Endodermal cell (in vitro differentiated cells): ENCODE measurements at places on chromosomes 16 and 17. TPM values are rescaled to one million over a fixed set of nuclear protein-coding genes. Genes with fewer than 3 reads are reported as not detected.

DNA sequence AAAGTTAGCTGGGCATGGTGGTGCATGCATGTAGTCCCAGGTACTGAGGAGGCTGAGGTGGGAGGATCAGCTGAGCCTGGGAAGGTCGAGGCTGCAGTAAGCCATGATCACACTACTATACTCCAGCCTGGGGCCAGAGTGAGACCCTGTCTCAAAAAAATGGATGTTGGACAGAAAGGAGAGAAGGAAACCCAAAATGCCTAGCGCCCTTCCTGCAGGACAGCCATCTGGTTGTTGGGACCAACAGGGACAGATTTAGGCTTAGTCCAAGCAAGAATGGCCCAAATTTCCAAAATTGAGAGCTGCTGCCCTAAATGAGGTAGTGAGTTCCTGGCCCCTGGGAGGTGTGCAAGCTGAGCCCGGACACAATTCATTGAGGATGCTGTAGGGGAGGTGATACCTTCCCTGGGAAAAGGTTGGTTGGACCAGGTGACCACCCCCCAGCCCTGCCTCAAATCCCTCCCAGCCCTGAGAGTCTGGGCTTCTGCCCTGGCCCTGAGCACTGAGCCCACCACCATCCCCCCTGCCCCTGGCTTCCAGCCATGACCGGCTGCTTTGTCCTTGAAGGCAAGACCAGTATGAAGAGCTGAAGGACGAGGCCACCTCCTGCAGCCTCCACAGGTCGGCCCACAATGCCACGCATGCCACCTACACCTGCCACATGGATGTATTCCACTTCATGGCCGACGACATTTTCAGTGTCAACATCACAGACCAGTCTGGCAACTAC, 35.1 kb downstream of the IL21R start:
- no peaks in the 10 kb centered on the region for H3K36me3 ChIP-seq
- no peak overlapping the region for H3K4me3 ChIP-seq
- H3K27me3 ChIP-seq: no peaks in the 10 kb centered on the region
- DNase-seq: peak; percentile 29

- H3K27me3 ChIP-seq: no peaks in the 10 kb centered on the region
- no peaks in the 10 kb centered on the region for H3K36me3 ChIP-seq
- H3K27ac ChIP-seq: no peak overlapping the region
Measured at GRCh38 chr16:84511180-84511800, 6.8 kb upstream of the MEAK7 start.

GRCh38 chr16:12661656-12662172, 142.0 kb downstream of the CPPED1 start:
- H3K27ac ChIP-seq: no peak overlapping the region
- peaks cover 5% of the 10 kb centered on the region for H3K36me3 ChIP-seq
- no peaks in the 10 kb centered on the region for H3K4me1 ChIP-seq
- no peak overlapping the region for H3K4me3 ChIP-seq

GRCh38 chr17:66420961-66421371, 118.6 kb downstream of the PRKCA start:
- no peak overlapping the region for H3K27ac ChIP-seq
- no peak overlapping the region for H3K4me3 ChIP-seq
- DNase-seq: peak; percentile 39
- H3K36me3 ChIP-seq: no peaks in the 10 kb centered on the region
- H3K27me3 ChIP-seq: no peaks in the 10 kb centered on the region

DNA sequence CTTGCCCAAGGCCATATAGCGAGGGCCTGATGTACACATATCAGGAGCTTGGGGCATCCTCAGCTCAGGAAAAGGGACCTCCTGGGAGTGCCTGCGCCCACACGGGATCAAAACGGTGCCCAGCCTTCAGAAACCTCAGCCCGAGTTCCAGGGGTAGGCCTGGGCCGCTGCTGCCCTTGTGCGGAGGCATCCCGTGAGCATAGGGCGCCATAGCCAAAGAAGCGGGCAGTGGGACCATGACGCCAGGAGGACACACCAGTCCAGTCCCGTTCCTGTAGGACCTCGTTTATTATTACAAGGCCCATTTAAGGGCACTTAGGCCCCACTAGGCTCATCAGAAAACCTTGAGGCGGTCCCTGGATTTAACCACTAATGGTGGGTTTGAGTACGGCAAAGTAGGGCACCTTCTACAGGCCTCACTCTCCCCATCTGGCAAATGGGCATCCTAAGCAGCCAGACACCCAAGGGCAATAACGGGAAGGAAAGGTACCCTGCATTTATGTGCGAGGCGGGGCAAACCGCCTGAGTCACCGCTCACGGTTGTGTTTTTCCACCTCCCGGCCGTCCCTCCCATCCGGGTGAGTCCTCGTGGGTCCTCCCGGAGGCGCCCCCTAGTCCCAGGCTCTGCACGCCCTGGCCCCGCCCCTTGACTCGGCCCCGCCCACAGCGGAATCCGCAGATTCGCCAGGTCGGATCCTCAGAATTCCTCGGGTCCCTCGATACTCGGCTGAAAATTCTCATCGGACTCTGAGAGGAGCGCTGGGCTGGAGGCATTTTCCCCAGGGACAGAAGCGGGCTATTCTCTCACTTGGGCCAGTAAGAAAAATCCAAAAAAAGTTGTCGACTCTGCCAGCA, 726 bp upstream of the SETD1A start:
- H3K27ac ChIP-seq: peak overlapping the region; percentile 98
- H3K36me3 ChIP-seq: peaks cover 31% of the 10 kb centered on the region
- DNase-seq: peak; percentile 94
- H3K4me1 ChIP-seq: peaks cover 3% of the 10 kb centered on the region
- H3K4me3 ChIP-seq: peak overlapping the region; percentile 93

- H3K4me3 ChIP-seq: no peak overlapping the region
- H3K36me3 ChIP-seq: no peaks in the 10 kb centered on the region
- no peaks in the 10 kb centered on the region for H3K4me1 ChIP-seq
- peak; percentile 18 for DNase-seq
Measured at GRCh38 chr17:55307879-55308278, 43.1 kb downstream of the HLF start.

GRCh38 chr16:56481468-56482122, 30.2 kb downstream of the OGFOD1 start:
- DNase-seq: no peak
- peaks cover 68% of the 10 kb centered on the region for H3K36me3 ChIP-seq
- H3K27me3 ChIP-seq: no peaks in the 10 kb centered on the region
- no peak overlapping the region for H3K27ac ChIP-seq
- H3K4me3 ChIP-seq: no peak overlapping the region

DNA sequence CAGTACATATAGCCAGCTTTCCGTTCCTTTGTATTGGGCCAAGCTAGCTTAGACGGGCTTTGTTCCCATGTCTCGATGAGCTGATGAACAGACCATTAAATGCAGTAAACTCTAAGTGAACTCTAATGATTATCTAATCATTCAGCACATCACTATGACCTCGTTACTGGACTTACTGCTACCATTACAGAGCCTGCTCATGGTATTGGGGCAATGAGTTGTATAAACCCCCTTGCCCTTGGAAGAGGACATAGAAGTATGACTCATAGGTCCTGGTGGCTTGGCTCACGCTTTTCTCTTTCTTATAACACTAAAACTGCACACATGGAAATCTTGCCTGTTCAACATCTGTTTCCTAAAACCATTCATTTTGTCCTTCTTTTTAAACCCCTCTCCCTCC, 93.6 kb upstream of the DYNLRB2 start:
- H3K4me3 ChIP-seq: no peak overlapping the region
- H3K27ac ChIP-seq: no peak overlapping the region
- H3K27me3 ChIP-seq: peaks cover 26% of the 10 kb centered on the region
- no peaks in the 10 kb centered on the region for H3K4me1 ChIP-seq
- no peaks in the 10 kb centered on the region for H3K36me3 ChIP-seq
- DNase-seq: no peak

- H3K36me3 ChIP-seq: no peaks in the 10 kb centered on the region
- no peak overlapping the region for H3K27ac ChIP-seq
- no peak overlapping the region for H3K4me3 ChIP-seq
- peaks cover 93% of the 10 kb centered on the region for H3K27me3 ChIP-seq
Measured at GRCh38 chr17:61225178-61225882, 174.3 kb upstream of the TBX2 start.

- no peaks in the 10 kb centered on the region for H3K27me3 ChIP-seq
- H3K4me1 ChIP-seq: no peaks in the 10 kb centered on the region
- H3K27ac ChIP-seq: no peak overlapping the region
- no peak for DNase-seq
Measured at GRCh38 chr16:29662000-29662728, 883 bp upstream of the SPN start.

DNA sequence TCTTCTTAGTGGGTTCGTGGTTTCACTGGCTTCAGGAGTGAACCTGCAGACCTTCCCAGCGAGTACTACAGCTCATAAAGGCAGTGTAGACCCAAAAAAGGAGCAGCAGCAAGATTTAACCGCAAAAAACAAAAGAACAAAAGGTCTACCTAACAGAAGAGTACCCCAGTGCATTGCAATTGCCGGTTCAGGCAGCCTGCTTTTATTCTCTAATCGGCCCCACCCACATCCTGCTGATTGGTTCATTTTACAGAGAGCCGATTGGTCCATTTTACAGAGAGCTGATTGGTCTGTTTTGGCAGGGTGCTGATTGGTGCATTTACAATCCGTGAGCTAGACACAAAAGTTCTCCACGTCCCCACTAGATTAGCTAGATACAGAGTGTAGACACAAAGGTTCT, 2.0 kb upstream of the ARRB2 start:
- H3K27me3 ChIP-seq: no peaks in the 10 kb centered on the region
- no peaks in the 10 kb centered on the region for H3K36me3 ChIP-seq
- DNase-seq: peak; percentile 80

GRCh38 chr17:17375841-17376240, 72.7 kb downstream of the NT5M start:
- no peak for DNase-seq
- H3K27me3 ChIP-seq: no peaks in the 10 kb centered on the region
- H3K36me3 ChIP-seq: no peaks in the 10 kb centered on the region
- H3K4me3 ChIP-seq: no peak overlapping the region
- no peaks in the 10 kb centered on the region for H3K4me1 ChIP-seq
- no peak overlapping the region for H3K27ac ChIP-seq

DNA sequence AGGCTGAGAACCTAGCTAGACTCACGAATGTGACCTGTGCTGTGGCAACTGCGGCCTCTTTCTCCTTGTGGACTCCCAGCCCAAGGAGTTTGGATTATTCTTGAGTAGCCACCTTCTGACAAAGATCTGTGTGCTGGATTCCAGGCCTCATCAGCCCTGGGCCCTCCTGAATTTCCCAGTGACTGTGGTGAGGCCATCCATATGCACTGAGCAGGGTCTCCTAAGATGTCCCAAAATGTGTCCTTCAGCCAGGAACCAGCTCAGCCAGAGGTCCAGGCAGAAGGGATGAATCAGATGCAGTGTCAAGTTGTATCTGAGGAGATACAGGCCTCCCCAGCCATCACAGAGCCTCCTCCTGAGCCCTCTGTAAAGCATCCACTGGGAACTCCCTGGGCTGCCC, 124.5 kb downstream of the CCDC182 start:
- no peak overlapping the region for H3K4me3 ChIP-seq
- peaks cover 5% of the 10 kb centered on the region for H3K4me1 ChIP-seq
- DNase-seq: no peak

- H3K27me3 ChIP-seq: no peaks in the 10 kb centered on the region
- no peak overlapping the region for H3K27ac ChIP-seq
- DNase-seq: peak; percentile 46
- no peaks in the 10 kb centered on the region for H3K4me1 ChIP-seq
Measured at GRCh38 chr17:19370493-19370960, 7.8 kb upstream of the MAPK7 start.

DNA sequence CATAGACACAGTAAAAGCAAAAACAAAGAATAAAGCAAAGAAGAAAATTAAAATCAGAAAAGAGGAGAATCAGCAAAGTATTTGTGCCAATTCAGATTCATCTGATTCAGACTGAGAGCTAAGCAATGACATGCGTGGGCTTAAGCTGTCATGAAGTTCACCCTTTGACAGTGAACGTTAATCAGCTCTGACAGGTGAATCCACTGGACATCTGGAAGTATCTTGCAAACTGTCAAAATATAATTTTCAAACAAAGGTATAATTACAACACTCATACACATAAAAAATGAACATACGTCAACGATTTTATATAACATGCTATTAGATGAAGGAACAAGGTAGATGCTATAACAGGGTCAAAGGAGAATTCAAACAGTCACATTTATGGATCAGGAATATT, 596.3 kb upstream of the SALL1 start:
- H3K27ac ChIP-seq: no peak overlapping the region
- H3K27me3 ChIP-seq: no peaks in the 10 kb centered on the region
- no peaks in the 10 kb centered on the region for H3K4me1 ChIP-seq
- no peaks in the 10 kb centered on the region for H3K36me3 ChIP-seq

- H3K4me3 ChIP-seq: no peak overlapping the region
- no peaks in the 10 kb centered on the region for H3K4me1 ChIP-seq
- H3K27me3 ChIP-seq: no peaks in the 10 kb centered on the region
- no peak overlapping the region for H3K27ac ChIP-seq
- DNase-seq: no peak
Measured at GRCh38 chr17:7465597-7466275, 13.7 kb downstream of the ZBTB4 start.

DNA sequence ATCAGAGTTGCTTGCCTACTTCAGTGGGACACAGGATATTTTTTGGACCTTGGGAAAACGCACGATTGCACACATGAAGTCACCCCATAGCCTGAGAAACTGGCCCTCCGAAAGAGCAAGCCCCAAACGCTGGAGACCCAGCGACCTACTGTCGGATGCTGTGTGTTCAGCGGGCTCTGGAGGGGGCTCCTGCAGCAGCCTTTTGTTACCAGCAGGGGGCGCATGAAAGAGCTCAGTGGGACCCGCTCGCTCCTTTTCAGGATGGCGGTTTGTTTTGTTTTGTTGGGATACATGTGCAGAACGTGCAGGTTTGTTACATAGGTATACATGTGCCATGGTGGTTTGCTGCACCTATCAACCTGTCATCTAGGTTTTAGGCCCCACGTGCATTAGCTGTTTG, 28.4 kb downstream of the MYH3 start:
- peak; percentile 89 for DNase-seq
- H3K4me3 ChIP-seq: no peak overlapping the region
- H3K4me1 ChIP-seq: no peaks in the 10 kb centered on the region
- no peak overlapping the region for H3K27ac ChIP-seq
- no peaks in the 10 kb centered on the region for H3K36me3 ChIP-seq

Gene GOSR1
- 52.1 to 59.1 TPM (median 57.3 TPM) in 3 replicates for total RNA-seq

Gene CDH11
- 0.73 to 1.3 TPM (median 0.99 TPM) in 3 replicates for total RNA-seq

Gene OTOP2
- not detected in 2 replicates for total RNA-seq

Gene NXN
- 124 to 241 TPM (median 128 TPM) in 3 replicates for total RNA-seq

Gene BEAN1
- 0.18 TPM in 1 of 2 replicates, not detected in the other for total RNA-seq

Gene STUB1
- 72.3 to 124 TPM (median 122 TPM) in 3 replicates for total RNA-seq

Gene BRD7
- total RNA-seq: 109 to 163 TPM (median 155 TPM) in 3 replicates

Gene PSMD7
- 80.1 to 145 TPM (median 137 TPM) in 3 replicates for total RNA-seq

Gene IL32
- 4.0 and 4.5 TPM in 2 replicates for total RNA-seq

Gene TMEM235
- total RNA-seq: 0.29 and 0.33 TPM in 2 replicates
